ENCODE measurements at places on chromosomes 1 and 21.

DNA sequence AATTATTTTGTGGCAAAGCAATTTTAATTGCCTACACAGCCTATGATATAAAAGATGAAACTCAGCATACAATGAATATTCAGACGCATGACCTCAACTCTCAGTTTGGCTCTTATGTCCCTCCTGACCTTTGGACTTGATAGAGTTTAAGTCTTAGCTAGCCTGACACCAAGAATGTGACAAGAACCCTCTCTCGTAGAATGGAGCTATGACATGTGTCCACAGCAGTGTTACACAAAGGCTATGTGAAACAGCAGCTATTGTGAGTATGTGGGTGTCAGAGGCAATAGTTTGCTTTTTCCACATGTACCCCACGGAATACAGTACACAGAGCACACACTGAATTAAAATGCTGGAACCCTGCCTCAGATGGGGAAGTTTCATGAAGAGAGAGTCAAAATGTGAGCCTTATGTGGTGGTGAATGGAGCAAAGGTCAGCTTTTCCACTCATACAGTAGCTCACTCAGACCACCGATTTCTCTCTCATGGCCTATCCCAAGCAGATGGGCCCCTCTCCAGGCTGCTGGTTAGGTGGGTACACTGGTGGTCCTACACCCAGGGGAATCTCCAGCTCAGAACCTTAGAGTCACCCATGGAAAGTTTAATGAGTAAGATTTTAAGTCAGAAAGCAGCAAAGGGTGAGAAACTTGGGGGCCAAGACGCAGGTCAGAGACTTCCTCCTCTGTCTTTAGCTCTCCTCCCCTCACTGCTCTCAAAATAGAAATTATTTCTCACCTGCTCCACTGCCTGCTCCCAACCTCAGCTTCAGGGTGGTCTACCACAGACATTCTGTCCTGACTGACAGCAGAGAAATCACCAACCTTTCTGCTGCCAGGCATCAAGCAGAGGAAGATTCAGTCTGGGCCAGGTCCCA is 10.1 kb upstream of the XCL2 start:
- DNase-seq = no peak

GRCh38 chr1:114503916-114504422 is 7.0 kb downstream of the TRIM33 start:
- no peak for DNase-seq

DNA sequence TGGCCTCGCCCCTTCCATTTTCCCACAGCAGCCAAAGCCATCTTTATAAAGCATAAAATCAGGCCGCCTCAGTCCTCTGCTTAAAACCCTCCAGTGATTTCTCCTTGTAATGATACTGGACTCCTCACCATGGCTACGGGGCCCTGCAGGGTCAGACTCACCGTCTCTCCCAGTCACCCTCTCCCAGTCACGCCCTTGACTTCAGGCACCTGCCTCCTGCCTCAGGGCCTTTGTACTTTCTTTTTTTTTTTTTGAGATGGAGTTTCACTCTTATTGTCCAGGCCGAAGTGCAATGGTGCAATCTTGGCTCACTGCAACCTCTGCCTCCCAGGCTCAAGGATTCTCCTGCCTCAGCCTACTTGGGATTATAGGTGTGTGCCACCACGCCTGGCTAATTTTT is 47.8 kb downstream of the PIK3CD start:
- no peak for DNase-seq

GRCh38 chr1:174689524-174689923 is 241.8 kb downstream of the GPR52 start:
- no peak for DNase-seq

DNA sequence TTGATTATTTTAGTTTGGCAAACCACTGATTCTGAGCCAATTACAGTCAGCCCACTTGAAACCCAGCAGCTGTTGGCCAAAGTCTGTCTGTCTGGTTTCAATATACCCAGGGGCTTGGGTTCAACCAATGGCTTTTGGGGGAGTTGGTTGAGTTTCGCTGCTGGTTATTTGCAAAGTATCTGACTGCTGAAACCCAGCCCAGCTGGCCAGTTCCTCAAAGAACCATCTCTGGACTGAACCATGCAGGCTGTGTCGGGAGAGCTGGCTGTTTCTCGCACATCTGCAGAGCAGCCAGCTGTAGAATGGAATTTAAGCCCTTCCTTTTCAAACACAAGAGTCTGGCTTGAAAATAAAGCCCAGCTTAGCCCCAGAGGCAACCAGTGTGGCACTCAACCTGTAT is 66.0 kb upstream of the PAX7 start:
- no peak for DNase-seq

GRCh38 chr21:32253215-32253641 is 25.6 kb downstream of the MIS18A start:
- DNase-seq = peak; percentile 54

GRCh38 chr21:9756677-9757076 is 764.7 kb upstream of the TPTE start:
- no peak for DNase-seq

DNA sequence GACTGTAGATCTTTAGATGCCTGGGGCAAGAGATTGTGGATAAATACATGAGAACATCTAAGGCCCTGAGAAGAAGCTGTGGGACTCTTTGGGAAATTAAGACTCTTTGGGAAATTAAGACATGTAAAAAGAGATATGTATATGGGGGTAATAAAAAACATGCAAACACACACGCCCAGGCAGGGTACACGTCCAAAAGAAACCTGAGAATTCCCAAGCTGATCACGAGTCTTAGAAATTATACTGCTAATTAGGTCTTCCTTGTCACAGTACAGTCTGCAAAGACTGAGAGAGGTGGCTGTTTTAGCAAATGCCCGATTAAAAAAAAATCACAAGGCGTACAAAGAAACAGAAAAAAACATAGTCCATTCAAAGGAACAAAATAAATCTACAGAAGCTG is 39.3 kb upstream of the ERO1B start:
- DNase-seq = no peak

DNA sequence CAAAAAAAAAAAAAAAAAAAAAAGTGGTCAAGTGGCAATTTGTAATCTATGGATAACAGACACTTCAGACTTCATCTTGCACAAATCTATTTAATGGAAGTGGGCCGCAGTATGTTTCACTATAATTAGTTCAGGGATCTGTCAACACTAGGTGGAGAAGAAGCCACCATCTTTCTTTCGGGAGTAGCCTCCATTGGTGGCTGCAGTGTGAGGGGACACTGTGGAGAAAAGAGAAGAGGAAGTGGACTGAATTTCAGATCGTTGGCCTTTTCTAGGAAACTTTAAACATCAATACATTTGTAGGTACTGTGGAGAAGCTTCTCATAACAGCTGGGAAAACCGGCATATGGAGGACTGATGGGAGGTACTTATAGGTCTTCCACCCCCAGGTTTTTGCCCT is 8.0 kb upstream of the ELAPOR1 start:
- DNase-seq = no peak

DNA sequence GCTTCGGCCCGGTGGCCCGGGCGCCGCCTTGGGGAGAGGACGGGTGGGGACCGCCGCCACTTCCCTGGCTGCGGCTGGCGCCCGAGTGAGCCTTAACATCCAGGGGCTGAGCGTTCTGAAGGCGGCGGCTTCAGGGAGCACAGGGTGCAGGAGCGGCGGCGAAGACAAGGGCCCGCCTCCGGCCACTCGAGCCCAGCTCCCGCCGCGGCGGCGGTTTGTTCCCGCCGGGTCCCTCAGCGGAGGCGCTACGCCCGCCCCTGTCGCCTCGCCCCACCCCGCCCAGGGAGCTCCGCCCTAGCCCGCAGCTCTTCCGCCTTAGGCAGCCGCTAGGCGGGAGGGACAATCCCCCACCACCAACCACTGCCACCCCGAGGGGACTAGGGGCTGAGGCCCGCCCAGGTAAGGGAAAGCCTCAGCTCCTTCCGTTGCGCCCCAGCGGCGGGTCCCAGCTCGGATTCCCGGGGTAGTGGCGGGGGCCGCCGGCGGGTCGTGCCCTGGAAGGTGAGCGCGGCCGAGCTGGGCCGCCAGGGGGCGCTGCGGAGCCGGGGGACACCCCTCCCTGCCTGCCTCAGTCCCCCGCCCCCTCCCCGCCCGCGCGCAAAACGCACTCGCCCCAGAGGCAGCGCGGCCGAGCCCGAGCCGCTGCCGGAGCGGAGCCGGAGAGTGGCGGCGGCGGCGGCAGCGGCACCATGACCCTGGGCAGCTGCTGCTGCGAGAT is at the start of gene FOXD2:
FOXD2 (plus strand) TSS at position 598 of the 718 bp plus-strand sequence; CDS start at position 690, 92 bp downstream.
- peak; percentile 84 for DNase-seq

DNA sequence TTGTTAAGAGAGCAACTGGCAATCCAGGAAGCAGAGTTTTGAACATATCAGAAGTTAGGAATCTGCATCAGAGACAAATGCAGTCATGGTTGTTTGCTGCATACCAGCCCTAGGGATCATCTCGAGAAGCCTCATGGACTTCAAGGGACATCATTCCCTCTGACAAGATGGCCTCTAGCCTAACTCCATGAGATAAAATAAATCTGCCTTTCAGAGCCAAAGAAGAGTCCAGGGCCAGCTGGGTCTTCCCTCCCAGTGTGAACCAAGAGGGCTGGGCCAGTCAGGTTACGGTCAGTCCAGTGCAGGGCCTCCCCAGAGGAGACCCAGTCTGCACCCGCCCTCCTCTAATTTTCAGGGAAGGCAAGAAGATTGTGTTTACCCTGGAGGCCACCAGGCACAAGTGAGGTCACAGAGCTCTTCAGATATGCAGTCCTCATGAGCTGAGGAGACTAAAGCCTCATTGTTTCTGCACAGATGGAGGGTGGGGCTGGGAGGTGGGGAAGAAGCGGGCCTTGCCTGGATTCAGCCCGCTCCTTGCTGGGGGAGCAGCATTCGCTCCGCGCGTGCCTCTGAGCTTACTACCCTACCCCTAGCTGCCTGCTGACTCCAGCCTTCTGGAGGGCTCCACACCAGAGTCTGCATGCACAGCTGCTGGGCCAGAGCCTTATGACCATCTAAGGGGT is 52.8 kb downstream of the CAPN2 start:
- DNase-seq = no peak

- DNase-seq = no peak
Measured at GRCh38 chr1:245698860-245699259, 544.1 kb downstream of the KIF26B start.

GRCh38 chr1:167401260-167401873 is 117.0 kb downstream of the CD247 start:
- DNase-seq = peak; percentile 68

DNA sequence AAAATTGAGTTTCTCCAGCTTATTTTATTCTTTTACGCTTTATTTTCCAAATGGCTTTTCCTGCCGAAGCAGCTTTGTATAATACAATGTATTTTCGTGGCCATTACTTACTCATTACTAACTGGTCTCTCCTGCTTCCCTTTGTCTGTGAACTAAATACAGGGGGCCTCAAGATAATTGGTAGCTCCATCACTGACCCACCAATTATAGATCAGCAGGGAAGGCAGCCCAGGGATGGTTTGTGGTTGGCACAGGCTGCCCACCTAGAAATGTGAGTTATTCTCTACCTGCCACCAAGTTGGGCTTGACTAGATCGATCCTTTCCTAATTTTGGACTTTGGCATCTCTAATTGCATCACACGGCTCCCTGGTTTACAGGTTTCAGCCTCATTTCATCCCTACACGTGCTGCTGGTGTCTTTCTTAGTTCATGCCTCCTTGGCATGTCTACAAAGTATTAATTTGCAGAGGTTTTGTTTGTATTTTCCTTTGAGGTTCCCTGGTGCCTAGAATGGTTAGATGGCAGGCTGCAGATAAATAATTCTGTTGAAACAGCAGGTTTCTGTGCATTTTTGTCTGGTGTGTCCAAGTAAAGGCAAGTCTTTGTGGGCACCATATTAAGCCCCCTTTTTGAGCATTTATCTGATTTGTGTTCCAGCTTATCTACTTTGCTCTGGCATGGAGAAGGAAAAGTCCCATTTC is 35.2 kb downstream of the PEX14 start:
- DNase-seq = peak; percentile 13

DNA sequence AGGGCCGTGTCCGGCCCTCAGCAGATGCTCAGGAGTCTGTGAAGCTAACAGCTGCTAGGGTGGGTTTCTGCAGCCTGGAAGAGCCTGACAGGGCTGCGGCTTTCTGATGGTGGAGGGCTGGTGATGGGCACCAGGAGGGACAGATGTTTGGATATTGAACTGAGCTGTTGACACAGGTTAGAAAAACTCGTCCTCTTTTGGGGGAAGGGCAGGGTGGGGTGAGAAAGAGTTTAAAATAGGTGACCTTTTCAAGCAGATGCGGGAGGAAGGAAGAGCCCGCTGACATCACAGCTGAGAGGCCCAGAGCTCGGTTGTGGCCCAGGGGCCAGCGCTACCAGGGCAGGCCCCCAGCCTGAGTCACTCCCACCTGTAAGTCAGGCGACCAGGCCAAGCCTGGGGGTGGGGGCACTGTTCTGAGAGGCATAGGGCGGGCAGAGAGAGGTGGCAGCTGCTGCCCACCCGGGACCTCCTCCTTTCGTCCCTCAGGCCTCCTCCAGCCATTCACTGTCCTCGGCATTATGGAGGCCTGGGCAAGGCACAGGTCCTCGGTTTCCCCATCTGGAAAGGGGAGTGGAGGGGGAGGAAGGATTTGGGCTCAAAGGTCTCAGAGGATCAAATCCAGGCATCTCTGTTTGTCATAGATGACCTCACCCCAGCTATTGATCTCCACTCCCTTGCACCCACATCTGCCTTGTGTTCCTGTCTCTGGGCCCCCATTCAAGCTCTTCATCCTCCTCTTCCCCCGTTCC is 32.3 kb upstream of the ID3 start:
- no peak for DNase-seq

GRCh38 chr1:24782689-24783088 is 37.4 kb downstream of the CLIC4 start:
- DNase-seq = no peak

DNA sequence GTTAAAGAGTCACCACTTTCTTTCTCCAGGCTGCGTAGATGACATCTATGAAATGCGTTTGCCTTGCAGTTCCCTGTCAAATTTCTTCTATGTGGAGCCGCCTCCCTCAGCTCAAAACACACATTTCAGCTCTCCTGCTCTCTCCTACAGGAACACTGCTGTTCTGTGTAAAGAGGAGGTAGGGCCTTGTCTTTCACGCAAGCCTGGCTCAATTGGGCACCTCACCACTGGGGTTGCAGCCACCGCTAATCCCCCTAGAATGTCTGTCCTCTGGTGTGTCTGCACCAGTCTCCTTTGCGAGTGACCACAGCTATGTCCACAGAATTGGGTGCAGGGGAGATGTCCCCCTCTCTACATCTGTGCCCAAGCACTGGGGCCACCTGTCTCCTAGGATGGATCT is 31.8 kb upstream of the CFHR4 start:
- no peak for DNase-seq

- no peak for DNase-seq
Measured at GRCh38 chr1:167454304-167454893, 63.9 kb downstream of the CD247 start.
